ENCODE measurements at places on chromosomes 6 and 20.

DNA sequence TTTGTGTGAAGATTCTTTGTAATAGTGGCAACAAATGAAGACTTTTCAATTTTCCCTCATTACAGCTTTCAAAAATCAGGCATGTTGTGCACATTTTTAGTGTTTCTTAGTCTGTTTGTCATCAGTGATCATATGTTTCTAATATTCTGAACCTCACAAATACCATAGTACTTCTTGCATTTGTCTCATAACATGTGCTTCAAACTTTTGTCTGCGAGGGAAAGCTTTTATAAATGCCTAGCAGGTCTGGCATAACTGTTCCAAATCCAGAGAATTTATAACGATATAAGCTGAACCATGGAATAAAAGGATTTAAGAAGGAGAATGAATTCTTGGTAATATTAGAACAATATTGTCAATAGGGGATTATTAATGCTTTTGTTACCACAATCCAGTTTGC is 670.2 kb downstream of the RFPL4B start:
- no peak for DNase-seq

DNA sequence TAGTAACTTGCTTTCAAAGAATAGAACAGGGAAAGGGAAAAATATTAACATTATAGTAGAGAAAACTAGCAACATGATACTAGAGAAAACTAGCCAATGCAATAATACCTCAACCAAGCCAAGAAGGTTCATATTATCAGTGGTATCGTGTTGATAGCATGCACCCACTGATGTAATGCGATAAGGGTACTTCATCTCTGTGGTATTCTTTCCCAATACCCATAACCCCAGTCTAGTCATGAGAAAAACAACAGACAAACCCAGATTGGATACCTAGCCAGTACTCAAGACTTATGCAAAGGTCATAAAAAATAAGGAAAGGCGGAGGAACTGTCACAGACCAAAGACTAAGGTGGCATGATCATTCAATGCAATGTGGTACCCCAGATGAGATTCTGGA is 21.0 kb downstream of the BLOC1S5 start:
- no peak for DNase-seq

GRCh38 chr6:15322781-15323536 is 77.1 kb downstream of the JARID2 start:
- no peak for DNase-seq

DNA sequence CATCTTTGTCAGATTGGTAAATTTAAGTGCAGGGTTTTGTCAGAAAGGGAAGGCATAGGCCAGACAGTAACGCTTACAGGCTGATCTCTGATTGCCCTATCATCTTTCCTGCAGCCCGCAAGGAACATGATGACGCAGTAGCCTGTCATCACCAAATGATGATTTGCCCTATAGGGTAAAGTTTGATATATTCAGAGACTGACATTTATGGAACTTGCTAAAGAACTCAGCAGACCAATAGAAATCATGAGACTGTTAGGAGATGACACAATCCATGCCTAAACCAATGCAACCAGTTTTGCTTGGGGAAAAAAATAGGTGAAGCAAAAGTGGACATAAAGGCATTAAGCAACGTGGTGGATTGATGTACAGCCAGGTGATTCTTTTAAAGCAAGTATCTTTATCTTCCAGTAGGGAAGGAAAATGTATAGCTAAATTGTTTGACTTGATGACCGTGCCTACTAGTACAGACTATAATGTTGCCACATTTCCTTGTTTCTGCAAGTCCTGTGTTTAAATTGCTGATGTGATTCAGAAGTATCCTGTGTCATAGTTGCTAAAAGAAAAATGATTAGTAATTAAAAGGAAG is 2.4 kb downstream of the NUS1 start:
- peak; percentile 20 for DNase-seq

DNA sequence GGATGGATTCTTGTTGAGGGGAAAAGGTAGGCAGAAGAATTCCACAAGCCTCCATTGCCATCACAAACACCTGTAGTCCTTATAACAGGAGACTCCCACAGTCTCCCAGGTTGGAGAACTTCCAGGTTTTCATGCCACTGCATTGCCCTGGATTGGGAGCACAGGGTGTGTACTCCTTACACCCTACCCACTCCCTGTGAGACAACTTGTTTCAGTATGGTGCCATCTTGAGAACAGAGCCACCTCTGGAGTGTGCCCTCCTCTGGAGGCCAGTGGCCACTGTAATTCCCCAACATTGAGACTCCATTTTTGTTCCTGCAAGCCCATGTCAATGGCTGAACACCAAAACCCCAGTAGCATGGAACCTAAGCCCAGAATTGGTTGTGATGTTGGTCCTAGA is 123.5 kb upstream of the LAMA2 start:
- no peak for DNase-seq

DNA sequence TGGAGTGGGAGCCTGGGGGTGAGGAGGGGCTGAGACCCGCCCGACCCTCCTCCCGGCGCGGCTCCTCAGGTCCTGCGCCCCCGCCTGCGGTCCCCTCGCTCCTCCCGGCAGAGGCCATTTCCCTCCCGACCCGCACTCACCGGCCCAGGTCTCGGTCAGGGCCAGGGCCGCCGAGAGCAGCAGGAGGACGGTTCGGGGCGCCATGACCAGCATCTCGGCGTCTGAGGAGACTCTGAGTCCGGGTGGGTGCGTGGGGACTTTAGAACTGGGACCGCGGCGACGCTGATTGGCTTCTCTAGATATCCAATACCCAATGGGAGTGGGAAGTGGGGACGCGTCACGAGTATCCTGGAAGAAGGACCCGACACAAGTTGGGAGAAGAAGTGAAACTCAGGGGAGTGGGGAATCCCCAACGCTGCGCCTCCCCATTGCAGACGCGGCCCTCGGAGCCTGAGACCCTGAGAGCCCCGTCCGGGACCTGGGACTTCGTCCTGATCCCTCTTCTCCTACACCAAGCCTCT is at the start of gene HLA-B:
Gene HLA-B (minus strand): TSS at position 234 of the 521 bp plus-strand sequence. CDS start 21 bp downstream, at position 213.
- DNase-seq = peak; percentile 96

- DNase-seq = no peak
These were observed 190.0 kb downstream of the UBE3D start for GRCh38 chr6:82875573-82876185.

DNA sequence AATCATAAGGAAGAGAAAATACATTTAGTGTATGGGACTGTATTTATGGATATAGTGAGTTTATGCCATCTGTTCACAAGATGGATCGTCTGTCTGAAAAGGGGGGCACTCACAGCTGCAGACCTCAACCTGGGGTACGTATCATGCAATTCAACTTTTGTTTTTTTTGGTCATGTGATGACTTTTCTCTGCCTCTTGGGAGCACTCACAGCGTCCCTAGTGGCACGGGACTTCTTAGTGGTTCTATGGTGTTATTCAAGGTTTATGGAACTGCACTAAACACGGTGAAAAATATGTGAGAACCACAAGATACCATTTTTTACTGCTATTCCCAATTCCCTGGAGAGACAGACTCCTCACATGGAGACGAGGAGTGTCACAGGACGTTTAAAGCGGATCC is 60.4 kb upstream of the MPC1 start:
- no peak for DNase-seq

DNA sequence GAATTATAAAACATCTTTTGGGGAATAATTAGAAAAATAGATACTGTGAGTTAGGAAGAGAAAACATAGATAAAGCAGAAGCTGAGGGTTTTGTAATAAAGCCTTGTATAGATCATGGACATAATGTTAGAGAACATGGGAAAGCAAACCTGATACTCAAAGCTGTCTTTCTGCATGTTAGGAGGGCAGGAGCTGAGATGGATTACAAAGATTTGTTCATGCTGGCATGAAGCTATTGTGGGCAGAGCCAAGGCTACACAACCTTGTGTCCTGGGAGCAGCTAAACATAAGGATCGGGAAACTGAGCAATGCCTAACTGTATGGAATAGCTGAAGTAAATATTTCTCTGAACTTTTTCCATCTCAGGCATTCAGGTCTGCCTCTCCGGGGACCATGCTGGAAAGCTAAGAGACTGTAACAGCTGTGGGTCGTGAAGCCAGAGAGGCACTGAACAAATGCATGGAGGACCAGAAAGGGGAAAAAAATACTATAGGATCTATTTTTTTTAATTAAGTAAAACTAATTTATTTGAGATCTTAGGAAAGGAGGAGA is 28.2 kb upstream of the CNKSR3 start:
- no peak for DNase-seq

DNA sequence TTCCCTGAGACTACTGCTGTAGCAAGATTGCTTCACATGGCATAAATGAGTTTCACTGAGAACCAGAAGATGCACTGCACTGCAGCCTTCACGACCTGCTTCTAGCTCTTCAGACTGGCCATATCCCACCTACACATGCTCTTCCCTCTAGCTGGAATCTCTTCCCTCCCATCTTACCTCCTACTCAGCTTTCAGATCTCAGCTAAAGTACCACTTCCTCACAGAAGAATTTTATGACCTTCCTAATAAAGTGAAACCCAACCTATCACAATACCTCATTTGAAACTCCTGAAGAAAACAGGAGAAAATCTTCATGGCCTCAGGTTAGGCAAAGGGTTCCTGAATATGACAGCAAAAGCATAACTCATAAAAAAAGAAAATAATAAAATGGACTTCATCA is 99.9 kb downstream of the DTNBP1 start:
- no peak for DNase-seq

DNA sequence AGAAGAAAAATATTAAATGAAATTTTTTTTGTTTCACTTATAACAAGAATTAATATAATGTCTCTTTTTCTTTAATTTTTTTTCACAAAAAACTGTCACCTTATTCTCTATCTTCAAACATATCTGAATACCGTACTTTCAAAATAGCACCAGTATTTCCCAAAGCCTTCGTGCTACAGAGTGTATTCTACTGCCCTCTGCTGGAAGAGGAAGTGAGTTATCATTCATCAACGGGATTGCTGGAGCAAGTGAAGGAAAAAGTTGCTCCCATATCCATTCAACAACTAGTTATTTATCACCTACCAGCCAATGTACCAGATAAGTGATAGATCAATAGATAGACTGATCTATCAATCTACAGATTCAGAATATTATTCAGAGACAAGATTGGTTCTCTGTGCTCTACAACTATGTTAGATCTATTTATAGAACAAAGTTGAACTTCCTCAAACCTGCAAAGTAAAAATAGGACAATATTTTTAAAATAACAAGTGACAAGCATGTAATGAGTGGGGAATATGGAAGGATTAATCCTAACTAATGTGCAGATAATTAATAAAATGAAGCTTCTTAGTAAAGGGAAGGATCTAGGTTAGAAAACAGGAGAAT is 26.7 kb upstream of the TFAP2B start:
- DNase-seq = no peak

- peak; percentile 15 for DNase-seq
These were observed 213.9 kb upstream of the CNR1 start for GRCh38 chr6:88380083-88380482.

GRCh38 chr6:35343092-35343834 is 905 bp downstream of the PPARD start:
- peak; percentile 48 for DNase-seq

GRCh38 chr6:53813801-53814200 is 19.0 kb downstream of the LRRC1 start:
- no peak for DNase-seq

- no peak for DNase-seq
These were observed at the start of gene RBM24 for GRCh38 chr6:17281100-17281496. RBM24 (plus strand) TSS chr6:17281361; CDS start chr6:17281582, 221 bp downstream.

GRCh38 chr6:135073217-135073616 is 18.6 kb upstream of the HBS1L start:
- no peak for DNase-seq

DNA sequence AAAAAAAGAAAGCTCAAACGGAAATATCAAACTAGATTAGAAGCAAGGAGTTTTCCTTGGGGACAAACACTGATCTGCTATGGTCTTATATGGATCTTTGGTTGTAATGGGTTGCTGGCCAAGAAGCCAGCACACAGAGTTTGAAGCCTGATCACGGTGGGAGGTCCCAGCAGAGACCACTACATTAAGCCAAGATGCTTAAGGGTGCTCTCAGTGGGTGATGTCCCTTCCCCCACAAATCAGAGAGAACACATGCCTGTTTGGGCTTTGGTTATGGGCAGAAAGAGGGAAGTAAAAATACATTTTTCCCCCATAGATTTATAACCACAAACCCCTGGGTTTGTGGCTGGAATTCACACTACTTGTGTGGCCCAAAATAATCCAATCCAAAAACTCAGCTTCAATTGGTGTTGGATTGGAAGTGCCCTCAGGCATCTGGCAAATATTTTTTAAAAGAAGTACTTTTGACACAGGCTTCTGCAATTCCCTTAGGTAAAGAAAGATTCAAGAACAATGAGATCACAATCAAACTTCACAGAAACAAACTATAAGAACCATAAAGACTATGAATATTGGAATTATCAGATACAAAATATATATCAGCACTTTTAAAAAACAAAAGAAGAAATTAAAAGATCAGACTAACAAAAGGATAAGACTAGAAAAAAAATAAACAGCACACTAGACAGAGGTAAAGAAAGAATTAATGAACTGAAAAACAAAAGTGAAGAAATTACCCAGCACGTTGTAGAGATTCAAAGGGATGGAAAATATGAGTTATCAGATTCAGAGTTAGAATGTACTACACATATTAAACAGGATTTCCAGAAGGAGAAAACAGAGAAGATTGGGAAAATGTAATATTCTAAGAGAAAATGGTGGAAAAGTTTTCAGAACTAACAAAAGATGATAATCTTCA is 44.7 kb downstream of the ESF1 start:
- DNase-seq = no peak

DNA sequence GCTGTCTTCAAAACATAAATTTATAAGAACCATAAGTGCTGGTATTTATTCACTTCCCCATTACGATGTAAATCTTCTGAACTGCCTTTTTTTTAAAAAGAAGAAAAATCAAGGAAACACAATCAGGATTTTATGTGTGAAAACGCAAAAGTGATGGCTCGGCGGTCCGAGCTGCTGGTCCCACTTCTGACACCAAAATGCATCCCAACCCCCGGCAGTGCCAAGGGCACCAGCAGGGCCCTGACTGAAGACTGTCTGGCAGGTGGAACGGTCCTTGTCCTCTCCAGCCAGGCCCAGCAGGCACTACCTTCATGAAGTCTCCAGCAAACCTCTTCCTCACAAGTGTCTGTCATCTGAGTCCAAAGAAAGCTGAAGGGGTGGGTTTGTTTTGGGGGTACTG is 41.2 kb downstream of the TBC1D7 start:
- no peak for DNase-seq

DNA sequence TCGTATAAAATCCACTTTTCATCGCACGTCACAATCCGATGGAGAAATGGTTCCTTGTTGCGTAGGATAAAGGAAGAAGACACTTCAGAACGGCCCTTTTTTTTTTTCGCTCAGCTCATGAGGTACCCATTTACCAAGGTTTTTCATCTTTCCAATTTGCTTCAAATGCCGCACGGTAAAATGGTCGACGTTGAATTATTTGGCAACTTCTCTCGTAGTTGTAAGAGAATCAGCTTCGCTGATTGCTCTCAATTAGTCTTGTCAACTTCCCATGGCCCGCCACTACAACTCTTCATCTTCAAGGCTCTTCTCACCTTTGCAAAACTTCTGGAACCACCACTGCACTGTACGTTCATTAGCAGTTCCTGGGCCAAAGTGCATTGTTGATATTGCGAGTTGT is 28.8 kb downstream of the POM121L2 start:
- DNase-seq = no peak
